Hematopoietic multipotent progenitor cell (in vitro differentiated cells): ENCODE measurements at places on chromosomes 2 and 18. TPM values are rescaled to one million over a fixed set of nuclear protein-coding genes. Genes with fewer than 3 reads are reported as not detected.

UCN gene
- 2.2 TPM for total RNA-seq

DNA sequence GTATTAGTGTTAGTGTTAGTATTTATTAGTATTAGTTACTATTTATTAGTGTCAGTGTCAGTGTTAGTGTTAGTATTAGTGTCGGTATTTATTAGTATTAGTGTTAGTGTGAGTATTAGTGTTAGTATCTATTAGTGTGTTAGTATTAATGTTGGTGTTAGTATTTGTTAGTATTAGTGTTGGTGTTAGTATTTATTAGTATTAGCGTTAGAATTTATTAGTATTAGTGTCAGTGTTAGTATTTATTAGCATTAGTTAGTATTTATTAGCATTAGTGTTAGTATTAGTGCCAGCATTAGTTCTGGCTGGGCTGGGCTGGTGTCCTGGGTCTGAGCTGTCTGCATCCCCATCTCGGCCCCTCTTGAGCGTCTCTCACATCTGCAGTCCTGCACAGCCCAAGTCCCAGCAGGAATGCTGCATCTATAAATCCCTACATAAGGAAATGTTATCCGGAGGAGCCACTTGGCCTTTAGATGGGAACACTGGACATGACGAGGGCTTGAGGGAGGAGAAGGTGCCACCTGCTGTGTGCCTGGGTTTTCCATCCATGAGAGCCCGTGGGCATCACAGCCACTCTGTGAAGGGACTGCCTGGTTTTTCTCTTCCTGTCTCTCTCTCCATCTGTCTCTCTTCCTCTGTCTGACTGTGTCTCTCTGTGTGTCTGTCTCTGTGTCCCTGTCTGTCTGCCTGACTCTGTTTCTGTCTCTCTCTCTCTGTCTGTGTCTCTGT lies 33.6 kb downstream of the TWIST2 start:
- no peak for DNase-seq

SPDYA gene
- 0.27 TPM for total RNA-seq

HDAC4 gene
- total RNA-seq: 34.2 TPM

DNA sequence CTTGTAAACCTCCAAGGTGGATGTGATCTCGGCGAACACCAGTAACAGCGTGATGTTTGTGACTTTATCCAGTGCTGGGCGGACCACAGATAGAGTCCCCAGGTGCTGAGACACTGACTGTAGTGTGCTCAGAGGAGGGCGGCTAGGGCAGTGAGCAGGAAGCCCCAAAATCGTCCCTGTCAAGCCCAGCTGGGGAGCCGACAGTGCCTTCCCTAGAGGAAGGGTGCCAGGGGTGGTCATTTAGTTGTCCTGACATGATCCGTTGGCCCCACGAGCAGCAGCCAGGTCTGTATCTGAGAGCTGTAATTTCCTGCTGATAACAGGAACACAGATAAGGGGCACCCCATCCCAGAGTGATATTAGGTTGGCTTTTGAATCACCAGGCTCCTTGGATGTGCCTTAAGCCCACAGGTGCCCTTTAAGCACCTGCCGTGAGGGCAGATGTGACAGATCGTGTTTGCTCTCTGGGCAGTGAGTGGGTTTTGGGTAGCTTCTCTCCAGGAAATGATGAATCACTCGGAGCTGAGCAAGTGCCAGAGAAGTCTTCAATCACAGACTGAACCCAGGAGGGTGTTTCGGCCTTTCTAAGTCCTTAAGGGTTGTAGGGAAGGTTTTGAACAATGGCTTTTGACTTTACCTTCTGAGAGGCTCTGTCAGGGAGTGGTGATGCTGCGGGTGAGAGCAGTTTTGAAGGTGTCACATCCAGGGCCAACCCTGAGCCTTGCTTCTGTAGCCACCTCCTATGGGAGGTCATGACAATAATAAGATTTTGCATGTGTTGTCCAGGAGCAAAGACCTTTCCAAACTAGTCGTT lies 7.7 kb downstream of the LPIN1 start:
- DNase-seq: peak; percentile 80

- DNase-seq: no peak
Observed at GRCh38 chr2:128386066-128386465, 67.4 kb upstream of the HS6ST1 start.

- no peak for DNase-seq
Observed at GRCh38 chr2:51695531-51695930, 663.6 kb upstream of the NRXN1 start.

DNA sequence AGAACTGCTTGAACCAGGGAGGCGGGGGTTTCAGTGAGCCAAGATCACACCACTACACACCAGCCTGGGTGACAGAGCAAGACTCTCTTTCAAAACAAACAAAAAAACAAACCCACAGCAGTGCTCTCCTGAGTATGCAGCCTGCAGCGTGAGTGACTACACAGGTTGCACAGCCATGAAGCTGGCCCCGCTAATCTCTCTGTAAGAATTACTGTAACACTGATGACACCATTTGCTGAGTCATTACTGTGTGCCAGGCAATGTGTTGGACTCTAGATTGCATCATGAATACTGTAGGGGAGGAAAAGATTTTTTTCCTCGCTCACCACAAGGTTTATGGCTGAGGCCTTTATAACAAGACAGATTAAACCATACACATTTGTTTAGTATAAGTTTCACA lies 118.6 kb upstream of the ATP8B1 start:
- DNase-seq: no peak

GRCh38 chr2:58157754-58158153 lies 83.4 kb downstream of the FANCL start:
- DNase-seq: no peak

DNA sequence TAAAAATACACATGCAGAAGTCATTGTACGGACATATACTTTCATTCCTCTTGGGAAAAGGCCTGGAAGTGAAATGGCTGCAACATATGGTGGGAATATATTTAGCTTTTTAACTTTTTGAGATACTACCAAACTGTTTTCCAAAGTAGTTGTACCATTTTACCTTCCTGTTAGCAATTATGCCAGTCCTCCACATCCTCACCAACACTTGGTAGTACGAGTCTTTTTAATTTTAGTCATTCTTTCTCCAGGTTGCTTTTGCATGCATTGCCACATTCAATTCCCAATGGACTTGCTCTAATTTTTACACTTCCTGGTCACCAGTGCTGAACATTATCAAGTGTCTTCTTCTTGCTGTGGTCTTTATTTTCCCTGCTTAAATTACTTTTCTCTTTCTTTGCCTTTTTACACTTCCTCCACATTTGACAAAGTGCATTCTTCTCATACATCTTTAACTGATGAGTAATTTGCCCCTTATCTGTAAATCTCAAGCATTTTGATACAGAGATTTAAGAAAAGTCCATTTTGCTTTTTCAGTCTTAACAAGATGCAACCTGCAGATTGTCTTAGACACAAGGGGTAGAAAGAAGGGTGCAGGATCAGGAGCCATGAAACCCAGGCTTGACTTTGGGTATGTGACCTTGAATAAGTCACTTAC lies 14.5 kb downstream of the VIT start:
- no peak for DNase-seq

C2orf72 gene
- total RNA-seq: not detected

DNA sequence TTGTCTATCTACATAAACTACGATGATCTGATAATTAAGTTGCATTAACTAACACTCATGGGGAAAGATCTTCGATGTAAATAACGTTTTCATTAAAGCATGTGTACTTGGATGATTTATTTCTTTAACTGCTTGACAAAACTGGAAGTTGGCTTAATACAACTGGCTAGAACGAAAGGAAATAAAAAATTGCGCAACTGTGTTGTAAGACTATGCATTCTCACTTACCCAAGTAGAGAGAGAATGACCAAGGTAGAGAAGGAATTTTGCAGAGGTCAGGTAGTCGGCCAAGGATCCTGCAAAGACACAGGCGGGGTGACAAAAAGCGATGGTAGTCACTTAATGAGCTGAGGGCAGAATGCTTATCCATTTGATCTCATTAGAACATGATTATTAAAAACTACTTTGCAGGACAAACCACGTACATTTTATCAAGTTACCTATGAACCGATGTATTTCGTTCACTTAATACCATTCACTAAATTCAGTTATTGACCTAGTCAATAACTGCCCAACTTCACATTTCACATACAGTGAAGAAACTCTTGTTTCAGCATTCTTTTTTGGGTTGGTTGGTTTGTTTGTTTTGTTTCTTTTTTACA lies 900 bp downstream of the SLC40A1 start:
- DNase-seq: peak; percentile 70

SULT1C2 gene
- under 0.01 TPM for total RNA-seq

DNA sequence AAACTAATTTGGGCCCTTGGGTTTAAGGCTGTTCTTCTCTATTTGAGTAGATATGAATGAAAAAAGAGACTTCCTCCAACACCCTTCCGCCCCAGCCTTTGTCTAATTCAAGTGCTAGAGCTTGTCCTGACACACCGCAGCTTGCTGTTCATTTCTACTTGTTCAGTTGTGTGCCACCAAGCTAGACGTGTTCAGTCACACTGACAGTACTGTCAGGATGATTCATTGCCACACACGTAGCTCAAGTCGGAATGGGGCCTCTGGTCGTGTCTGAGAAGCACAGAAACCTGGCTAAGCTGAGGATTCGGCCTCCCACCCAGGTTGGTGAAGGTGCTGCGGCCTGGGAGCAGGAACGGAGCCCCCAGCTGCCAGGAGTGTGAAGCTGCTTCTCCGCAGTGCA lies 45.6 kb upstream of the INHBB start:
- no peak for DNase-seq

GRCh38 chr18:23722646-23723045 lies 33.4 kb downstream of the LAMA3 start:
- DNase-seq: no peak

DNA sequence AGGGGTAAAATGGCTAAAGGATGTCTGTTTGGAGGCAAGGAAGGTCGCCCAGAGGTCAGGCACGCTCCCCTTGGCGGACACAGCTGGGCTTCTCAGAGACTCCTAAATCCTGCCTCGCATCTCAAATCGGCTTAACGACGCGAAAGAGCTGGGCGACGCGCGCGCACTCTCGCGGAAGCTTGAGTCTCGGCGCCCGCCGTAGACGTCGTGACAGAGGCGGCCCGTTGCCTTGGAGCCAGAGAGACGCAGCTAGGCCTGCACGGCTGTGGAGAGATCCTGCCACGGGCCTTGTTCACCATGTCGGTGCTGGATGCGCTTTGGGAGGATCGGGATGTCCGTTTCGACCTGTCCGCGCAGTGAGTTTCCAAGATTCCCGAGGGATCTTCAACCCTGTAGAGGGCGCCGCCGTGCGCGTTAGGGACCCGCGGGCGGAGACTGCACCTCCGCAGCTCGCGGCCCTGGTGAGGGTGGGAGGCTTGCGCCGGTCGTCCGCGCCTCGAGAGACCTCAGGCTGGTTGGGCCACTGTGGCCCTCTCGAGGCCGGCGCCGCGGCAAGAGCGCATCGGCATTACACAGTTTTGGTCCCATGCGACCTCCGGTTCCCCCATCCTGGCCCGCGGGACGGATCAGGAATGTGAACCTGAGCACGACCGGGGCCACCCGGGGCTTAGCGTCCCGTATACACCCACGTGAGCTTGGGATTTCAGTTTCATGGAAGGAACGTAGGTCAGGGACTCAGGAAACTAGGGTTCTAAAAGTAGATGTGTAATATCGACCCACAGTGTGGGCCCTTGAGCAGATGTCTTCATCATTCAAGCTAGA lies at the start of gene BBS5:
TSS of gene BBS5 (plus strand) at position 238 of the 822 bp plus-strand sequence. CDS start at position 298, 60 bp downstream.
- peak; percentile 82 for DNase-seq

DNA sequence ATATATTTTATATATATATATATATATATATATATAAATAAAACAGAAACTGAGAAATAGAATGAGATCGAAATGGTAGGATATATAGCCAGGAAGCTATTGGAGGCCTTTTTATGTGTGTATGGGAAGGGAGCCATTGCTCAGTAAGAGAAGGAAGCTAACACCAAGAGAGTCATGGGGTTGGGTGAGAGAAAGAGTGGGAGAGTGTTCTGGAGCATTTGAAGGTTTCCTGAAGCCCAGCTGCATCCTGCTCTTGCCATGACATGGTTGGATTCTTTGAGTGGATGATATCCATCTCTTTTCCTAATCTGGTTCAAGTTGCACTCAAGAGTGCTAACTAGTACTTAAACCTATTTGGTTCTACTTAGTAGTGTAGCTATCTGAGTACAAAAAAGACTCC lies 282.3 kb downstream of the DYSF start:
- DNase-seq: no peak

GRCh38 chr2:235568431-235568830 lies 74.6 kb downstream of the AGAP1 start:
- no peak for DNase-seq

COBLL1 gene
- total RNA-seq: 10.2 TPM

DNA sequence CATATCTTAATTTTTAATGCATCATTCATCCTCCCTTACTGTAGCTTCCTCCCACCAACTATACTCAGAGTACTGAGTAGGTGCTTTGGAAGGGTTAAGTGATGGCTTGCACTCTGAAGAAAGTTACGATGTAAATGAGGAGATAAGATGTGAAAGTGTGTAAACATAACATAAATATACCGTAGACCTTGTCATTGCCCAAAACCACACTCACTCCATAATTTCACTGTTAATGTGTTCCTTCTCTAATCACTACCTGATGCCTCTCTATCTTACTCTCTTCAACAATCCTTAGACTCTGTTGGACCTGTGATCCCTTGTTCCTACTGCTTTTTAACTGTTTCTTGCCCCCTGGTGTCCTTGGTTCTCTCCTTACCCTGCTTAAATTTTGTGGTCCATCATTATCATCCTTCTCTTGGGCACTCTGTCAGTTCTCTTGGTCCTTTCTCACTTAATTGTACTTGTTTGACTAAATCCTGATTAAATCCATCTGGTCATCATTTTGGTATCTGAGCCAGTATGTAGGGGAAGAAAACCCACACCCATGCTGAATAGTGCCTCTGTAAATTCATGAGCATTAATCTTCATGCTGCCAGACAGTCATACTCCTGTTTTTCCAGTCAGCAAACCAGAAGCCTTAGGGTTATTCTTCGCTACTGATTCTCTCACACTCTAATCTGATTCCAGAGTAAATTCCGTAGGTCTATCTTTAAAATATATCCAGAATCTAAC lies 45.0 kb downstream of the PMS1 start:
- DNase-seq: no peak

GRCh38 chr2:241808721-241809382 lies at the start of gene NEU4:
Gene NEU4, plus strand, starts transcription at chr2:241809193. Its CDS starts 5,292 bp downstream, at chr2:241814485.
- DNase-seq: no peak

DNA sequence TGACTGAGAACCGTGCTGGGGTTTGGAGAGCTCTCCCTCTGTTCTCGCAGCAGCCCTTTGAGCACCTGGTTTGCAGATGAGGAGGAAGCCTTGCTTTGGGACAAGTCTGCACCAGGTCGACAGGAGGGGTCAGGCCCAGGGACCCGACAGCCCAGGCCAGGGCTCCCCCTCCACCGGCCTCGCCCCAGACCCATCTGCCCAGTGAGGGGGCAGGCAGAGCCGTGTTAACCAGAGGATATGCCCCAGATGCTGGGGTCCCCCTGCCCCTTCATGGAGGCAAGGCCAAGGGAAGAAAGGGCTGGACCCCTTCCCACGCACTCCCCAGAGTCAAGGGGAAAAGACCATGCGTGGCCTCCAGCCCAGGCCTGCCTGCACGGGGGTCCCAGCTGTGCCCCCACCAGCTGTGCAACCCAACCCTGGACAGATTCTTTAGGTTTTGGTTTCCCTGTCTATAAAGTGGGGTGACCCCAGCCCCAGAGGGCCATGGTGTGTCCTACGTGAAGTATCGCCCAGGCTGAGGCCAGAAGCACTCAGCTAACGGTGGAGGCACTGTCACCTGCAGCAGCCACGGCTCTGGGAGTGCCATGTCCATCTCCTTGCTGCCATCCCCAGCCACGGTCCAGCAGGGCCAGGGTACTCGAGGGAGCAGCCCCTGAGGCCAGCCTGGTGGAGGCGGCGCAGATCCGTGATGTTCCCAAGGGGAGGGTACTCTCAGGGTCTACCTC lies 4.8 kb upstream of the SNED1 start:
- DNase-seq: no peak
